ENCODE measurements at places on chromosomes 6 and 20.

DNA sequence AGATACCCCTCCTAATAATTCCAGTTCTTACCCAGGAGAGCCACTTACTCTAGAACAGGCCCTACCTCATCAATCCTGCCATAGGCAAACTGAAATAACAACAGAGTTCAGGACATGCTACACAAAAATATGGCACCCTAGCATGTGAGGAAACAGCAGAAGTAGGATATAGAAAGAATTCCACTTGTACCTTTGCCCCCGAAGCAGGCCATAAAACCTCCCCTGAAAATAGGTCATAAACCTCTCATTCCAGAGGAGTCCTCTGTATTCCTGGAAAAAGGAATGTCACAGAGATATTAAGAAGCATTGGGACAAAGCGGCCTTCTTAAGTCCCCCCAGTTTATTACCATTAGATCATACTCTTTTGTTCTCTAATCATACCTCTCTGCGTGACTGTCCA lies 504.3 kb upstream of the MARCKS start:
- DNase-seq: no peak

GRCh38 chr6:31821301-31822035 lies 6.1 kb upstream of the HSPA1B start:
- DNase-seq: no peak

DNA sequence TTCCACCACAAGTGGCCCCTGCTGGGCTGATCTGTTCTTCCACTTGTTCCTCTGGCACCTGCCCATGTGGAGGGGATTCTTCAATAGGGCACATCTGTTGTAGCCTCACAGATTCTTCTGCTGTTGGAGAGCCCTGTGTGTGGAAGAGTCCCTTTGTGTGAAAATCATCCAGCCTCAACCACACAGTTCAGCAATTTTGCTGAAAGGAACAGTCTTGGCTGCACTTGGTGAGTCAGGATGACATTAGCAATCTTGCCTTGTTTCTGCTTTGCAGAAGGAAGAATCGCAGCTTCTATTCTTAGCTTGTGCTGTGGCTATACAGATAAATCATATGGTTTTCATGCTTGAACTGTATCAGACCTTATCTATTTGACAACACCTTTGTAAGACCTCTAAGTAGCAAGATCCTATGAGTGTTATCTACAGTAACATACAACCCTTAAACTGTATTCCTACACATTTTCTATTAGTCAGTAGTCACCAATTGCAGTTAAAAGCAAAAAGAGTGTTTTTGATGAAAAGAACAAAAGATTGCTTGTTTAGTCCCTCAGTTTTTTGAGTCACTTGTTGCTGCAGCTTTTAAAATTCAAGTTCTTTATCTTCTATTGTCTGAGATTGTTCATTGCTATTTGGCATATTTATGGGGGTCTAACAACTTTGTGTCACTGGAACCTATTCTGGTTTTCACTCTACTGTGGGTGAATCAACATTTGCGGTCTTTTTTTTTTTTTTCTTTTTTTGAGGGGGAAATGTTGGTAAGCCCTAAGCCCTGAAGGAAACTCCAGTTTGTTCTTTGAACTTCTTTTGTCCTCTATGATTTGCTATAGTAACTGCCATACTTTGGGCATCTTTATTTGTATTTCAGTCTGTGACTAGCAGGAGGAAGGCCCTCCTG lies 231.6 kb downstream of the TFAP2B start:
- no peak for DNase-seq

- DNase-seq: no peak
Observed at GRCh38 chr6:149212206-149212605, 105.3 kb upstream of the TAB2 start.

- no peak for DNase-seq
Observed at GRCh38 chr6:149140910-149141290, 176.6 kb upstream of the TAB2 start.

Measured in effector CD4-positive, alpha-beta T cell (primary cell).